Dermis blood vessel endothelial cell (primary cell): ENCODE measurements at places on chromosomes 3 and 15.

GRCh38 chr15:50163719-50164410, 18.1 kb upstream of the SLC27A2 start:
- no peak for DNase-seq

DNA sequence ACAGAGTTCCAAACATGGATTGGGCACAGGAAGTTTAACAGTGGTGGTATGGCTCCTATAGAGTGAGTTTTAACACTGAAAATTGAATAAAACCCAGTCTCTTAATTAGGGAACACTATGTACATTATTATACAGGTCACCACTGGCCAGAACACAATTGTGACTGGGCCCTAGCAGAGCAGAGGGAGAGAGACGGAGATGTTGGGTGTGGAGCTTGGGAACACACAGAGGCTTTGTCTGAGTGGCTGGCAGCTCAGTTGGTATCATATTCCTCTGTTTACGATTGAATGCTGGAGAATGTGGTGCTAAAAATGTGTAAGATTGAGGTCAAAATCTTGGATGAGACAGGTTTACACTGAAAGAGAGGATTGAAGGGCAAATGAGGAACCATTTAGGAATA, 6.8 kb upstream of the MOBP start:
- DNase-seq, result no peak

DNA sequence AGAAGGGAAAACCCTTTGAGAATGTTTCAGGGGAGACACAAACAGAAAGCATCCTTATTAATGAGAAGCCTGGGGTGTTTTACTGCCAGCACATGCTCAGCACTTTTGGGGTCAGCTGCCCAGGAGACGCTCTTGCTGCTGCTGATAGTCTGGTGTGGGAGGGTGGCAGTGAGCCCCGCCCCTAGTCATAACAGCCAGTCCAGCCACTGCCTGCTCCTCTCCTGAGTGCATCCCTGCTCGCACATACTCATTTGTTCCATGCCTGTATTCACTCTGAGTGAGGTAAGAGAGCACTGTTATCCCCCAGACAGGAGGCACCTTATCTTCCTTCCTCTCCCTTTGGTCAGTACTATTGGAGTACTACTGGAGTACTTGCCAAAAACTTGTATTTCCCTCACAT, 101.3 kb downstream of the ETFA start:
- DNase-seq, result no peak

DNA sequence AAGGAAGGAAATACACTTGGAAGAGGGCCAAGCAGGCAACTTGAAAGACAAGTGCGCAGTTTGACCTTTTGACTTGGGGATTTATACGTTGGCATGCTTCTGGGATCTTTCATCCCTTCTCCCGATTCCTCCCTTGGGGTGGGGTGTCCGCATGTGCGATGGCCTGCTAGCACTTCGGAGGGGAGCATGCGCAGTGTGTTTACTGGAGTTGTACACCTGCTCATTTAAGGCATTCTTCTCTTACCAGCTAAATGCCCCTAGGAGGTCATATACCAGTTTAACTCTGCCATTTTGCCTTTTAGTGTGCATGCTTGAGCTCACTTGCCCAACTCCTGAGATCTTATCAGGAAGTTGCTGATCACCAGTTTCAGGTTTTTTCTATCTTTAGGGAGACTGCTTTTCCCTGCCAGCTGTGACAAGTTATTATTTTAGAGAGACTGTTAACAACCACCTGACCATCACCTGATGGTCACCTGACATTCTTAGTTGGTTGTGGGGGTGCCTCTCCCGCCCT, 63.5 kb downstream of the BFSP2 start:
- peak; percentile 14 for DNase-seq

GRCh38 chr3:71195492-71195891, 388.0 kb downstream of the FOXP1 start:
- no peak for DNase-seq

DNA sequence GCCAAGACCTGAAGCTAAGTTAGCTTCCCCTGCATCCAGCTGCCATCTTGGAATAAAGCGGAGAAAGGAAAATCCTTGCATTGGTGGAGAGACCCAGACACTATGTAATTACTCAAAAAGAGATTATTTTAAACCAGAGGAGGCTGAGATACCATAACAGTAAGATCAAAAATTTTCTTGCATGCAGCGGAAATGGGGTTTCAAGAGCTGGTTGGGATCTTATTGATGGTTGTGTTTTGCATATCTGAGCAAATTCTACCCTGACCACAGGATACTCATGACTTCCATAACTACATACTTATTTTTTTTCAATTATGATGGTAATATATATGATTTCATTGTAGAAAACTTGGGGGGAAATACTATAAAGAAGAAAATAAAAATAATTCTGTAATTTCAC, 17.5 kb downstream of the TMEM158 start:
- no peak for DNase-seq

GRCh38 chr3:71069797-71070196, 513.7 kb downstream of the FOXP1 start:
- peak; percentile 85 for DNase-seq

DNA sequence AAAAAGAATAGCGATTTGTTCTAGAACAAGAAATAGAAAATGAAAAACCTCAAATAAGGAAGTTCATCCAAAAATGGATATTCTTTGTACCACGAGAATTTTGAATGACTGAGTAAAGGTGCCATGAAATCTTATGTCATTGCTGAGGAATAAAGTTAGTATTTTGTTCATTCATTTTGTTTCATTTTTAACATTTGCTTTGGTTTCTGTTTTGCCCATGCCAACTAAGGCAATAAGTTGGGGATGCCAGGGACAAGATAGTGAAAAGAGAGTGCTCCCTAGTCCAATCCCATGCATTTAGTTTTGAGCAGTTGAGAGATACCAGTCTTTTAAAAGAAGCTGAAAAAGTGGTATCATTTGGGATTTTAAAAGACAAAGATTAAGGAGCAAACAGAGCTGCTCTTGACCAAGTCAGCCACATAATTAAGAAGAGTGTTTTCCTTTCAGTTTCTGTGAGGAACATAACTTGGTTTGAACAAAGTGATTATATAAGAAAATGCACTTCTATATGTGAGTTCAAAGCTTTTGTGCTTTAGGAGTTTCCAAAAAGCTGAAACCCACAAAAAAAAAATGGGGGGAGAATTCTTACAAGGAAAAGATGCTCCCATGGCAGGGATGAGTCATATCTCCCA, 201.4 kb downstream of the PLOD2 start:
- no peak for DNase-seq

DNA sequence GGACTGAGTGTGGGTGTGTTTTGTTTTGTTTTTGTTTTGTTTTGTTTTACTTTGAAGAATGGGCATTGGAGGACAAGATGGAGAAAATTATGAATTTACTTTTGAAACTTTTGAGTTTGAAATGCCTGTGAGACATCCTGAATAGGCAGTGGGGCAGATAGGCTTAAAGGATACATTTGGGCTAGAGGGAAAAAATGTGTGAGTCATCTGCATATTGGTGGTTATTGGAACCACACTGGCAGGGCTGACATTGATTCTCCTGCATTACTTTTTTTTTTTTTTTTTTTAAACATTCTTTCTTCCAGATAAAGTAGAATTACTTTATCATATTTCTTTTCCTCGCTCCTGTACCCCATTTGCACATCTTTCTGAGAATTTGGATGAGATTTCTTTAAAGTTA, 56.1 kb downstream of the CALML4 start:
- no peak for DNase-seq

DNA sequence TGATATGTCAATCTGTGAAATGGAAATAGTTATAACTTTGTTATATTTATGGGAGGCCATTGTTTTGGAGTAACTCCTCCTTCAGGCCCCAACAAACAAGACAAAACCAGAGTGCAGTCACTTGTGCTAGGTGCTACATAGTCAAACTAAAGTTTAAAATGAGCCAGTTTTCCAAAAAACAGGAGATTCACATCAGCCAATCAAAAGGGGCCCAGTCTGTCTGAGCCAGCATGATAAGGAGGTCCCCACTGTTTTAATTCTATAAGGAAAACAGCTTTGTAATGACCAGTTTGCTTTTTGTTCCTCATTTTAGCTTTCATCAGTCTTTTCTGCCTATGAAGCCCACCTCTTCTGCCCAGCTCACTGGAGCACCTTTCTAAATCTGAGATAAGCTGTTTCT, 94.7 kb upstream of the SLC7A14 start:
- DNase-seq, result no peak

- no peak for DNase-seq
These were observed 32.1 kb downstream of the UBE2E2 start for GRCh38 chr3:23235264-23235663.

DNA sequence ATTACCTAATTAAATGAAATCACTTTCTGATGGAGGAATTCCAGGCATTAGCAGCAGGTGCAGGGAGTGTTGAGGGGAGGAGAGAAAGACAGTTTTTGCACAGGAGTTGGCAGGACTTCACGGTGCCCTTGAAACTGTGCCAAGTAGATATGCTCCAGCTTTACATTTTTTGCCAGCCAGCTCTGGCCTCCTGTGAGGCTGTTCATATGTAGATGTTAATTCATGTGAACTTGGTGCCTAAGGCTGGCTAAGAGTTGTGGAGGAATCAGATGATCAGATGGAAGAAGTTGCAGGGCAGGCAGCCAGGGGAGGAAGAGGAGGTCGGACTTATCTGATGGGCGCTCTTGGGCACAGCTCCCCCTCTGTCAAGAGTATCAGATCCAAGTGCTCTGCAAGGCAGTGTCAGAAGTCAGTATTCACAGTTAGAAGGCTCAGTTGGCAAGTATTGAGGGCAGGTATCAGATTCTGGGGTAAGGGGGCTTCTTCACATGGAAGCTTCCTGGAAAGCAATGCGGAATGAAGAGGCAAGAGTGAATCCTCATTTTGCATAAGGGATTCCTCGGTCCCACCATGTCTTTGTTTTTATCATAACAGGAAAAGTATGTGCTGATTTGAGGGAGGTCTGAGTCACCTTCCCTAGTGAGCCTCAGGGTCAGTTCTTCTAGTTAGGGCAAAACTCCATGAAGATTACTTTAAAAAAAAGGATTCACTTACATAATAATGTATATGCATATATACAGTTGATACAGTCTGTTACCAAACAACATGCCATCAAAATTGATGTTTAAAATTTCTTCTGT, 172.6 kb upstream of the UMPS start:
- peak; percentile 73 for DNase-seq

- no peak for DNase-seq
These were observed 144.6 kb downstream of the EPHA3 start for GRCh38 chr3:89252016-89252415.

- DNase-seq, result peak; percentile 87
These were observed 11.5 kb downstream of the CCDC80 start for GRCh38 chr3:112629425-112629824.

DNA sequence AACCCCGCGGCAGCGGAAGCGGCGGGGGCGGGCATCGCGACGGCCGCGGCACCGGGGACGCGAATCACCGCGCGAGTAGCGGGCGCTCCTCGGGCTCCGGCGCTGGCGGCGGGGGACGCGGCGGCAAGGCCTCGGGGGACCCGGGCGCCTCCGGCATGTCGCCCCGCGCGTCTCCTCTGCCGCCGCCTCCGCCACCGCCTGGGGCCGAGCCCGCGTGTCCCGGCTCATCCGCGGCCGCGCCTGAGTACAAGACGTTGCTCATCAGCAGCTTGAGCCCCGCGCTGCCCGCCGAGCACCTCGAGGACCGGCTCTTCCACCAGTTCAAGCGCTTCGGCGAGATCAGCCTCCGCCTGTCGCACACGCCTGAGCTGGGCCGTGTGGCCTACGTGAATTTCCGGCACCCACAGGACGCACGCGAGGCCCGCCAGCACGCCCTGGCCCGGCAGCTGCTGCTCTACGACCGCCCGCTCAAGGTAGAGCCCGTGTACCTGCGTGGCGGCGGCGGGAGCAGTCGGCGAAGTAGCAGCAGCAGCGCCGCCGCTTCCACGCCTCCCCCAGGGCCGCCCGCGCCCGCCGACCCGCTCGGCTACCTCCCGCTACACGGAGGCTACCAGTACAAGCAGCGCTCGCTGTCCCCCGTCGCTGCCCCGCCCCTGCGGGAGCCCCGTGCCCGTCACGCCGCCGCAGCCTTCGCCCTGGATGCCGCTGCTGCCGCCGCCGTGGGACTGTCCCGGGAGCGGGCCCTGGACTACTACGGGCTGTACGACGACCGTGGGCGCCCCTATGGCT, 675 bp downstream of the RBM15B start:
- peak; percentile 63 for DNase-seq

DNA sequence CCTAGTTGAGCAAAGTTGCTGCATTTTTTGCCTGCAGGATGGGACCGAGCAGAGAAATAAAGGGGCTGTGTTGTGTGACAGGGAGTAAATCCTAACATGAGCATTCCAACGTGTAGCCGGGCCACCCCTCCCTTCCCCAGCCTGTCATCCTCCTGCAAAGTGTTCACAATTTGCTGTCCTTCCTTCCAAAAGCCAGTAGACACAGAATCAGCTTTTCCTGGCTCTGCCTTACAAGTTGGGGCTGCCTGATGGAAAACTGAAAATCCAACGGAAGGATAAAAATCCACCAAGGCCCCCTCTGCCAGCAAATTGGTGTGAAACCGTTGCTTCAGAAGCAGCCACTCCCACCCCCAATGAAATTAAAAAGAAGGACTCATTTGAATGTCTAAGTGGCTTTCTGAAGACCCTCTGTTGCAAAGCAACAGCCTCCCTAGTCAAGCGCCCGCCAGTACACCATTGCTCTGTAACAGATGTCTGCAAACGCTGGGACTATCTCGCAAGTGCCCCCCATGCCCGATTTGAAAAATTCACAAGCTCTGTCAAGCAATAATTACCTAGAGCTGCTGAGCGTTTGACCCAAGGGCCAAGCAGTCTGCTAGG, 665 bp downstream of the FRMD4B start:
- no peak for DNase-seq

- no peak for DNase-seq
These were observed 27.0 kb downstream of the TM4SF4 start for GRCh38 chr3:149501524-149501923.

- no peak for DNase-seq
These were observed 75.5 kb downstream of the DAPK2 start for GRCh38 chr15:63970621-63971426.

GRCh38 chr3:195897853-195898415, 10.4 kb downstream of the TNK2 start:
- DNase-seq, result peak; percentile 39

DNA sequence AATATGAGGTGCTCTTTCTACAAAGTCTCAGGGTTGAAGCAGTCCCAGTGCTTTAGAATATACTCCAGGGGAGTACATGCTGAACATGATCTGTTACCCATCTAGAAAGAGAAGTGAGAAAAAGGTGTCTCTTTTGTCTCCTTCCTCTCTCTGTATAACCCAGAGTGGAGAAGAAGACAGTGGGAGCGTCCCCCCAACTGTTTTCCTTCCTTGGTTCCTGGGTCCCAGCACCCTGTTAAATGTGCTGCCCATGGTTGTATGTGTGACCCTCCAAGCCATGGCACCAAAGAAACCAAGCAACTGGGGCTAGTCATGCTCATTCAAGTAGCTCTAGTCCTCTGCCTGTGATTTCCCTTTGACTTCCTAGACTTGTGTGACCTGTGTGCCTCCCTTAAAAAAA, 683.7 kb downstream of the TBL1XR1 start:
- DNase-seq, result no peak
